ENCODE measurements at places on chromosomes 11 and 22.

DNA sequence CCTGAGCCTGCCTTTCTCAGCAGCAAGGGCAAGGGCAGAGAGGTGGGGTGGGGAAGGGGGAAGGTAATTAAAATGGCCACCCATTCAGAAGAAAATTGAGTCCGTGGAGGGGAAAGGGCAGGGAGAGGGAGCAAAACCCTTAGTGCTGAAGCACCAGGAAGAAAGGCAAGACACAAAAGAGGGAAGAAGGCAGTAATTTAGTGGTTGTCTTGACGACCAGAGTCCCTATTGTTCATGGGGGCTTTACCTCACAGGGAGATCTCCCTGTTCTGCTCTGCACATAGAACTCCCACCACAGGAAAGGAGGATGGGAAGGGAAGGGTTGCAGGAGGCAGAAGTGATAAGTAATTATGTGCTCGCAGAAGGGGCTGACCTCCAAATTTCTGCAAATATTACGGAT is 23.4 kb downstream of the SNX19 start:
- no peak for DNase-seq

DNA sequence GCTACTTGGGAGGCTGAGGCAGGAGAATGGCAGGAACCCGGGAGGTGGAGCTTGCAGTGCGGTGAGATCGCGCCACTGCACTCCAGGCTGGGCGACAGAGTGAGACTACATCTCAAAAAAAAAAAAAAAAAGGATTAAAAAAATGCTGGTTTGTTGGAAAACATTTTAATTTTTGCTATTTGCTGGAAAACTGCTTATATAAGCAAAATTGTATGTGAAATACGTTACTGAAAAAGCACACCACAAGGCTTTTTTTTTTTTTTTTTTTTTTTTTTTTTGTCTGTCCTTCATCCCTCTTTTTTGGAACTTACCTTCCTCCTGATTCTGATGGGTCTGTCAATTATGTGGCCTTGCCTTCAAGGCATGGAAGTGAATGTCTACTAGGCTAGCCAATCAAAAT is 40.8 kb downstream of the DCDC1 start:
- DNase-seq: no peak

- DNase-seq: no peak
Observed at GRCh38 chr11:70242885-70243284, 27.6 kb upstream of the PPFIA1 start.

DNA sequence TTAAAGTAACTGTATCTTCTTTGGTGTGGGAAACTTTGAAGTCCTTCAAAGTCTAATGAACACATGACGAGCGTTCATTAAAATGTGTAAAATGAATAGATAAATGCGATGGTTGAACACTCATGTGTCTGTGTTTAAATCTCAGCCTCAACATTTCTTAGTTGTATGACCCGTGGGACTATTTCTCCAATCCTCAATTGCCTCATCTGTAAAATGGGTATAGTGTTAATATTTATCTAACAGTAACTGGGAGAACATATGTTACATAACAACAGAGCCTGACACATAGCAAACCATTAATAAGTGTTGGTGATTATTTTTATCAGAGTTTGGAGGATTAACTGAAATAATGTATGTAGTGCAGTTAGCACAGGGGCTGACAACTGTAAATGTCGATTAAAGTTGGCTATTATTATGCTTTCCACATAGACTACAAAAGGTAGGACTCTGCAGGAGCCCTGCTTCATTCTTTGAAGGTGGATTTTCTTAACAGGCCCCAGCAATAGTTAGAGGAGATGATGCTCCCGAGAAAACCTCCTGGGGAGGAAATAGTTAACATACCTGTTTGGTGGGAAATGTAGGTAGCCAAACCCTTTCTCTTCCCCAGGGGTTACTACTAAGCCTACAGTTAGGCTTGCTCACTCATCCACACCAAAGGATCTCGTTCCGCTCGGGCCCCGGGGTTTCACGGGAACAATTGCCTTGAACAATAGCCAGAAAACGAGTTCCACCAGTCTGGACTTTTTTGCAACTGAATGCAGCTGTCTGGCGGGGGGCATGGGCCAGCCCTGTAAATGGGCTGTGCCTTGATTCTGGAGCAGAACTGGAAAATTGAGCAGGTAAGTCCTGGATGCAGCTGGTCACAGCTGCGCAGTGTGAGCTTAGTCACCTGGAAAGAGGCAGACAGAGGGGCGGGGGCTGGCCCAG is 133.4 kb downstream of the DBX1 start:
- DNase-seq: no peak

DNA sequence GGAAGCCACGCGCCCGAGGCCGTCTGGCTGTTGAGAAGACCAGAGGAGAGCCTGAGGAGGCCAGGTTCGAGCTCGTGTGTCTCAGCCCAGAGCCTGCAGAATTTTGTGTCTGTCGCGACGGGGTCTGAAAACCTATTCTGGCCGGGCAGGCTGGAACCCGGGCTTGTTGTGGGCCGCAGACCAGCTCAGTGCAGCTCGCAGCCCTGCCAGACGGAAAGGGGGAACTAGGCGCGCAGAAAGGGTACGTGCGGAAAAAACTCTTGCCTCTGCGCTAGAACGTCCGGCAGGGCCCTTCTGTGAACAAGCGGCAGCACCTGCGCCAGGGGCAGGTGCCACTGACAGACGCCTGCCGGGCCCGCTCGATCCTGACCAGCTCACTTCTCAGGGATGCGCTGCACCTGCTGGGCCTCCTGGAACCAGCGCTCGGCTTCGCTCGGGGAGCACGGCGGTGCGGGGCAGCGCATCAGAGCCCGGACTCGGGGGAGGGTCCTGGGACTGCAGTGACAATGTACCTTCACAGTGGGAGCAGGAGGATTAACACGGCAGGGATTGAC is 409.3 kb downstream of the BRD1 start:
- no peak for DNase-seq

DNA sequence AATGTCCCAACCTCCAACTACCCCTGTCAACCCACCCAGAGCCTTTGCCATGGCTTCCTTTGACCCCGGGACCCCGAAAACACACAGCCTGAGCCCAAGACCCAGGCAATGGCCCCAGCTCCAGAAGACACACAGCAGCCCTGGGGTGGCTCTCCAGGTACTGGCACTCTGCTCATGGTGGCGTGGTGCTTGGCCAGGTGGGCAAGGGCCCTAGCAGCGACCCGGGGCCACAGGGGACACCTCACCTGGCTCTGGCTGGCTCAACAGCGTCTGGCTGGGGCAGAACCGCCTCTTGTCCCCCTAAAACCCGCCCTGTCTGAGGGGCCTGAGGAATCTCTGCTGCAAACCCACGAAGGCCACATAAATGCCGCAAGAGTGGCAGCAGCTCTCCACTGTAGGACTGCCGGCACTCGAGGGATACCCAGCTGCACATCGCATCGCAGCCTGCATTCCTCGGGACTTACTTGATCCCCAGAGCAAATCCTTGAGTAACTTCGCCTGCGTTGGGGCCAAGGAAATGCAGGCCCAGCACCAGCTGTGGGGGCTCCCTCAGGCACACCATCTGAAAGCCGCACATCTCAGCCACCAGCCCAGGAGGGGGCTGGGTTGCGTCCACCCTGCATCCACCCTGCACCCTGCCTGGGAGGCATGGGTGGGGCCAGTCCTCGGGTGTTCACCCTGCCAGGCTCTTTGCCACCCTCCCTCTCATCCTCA is 23.1 kb upstream of the GNB1L start:
- DNase-seq: peak; percentile 28

DNA sequence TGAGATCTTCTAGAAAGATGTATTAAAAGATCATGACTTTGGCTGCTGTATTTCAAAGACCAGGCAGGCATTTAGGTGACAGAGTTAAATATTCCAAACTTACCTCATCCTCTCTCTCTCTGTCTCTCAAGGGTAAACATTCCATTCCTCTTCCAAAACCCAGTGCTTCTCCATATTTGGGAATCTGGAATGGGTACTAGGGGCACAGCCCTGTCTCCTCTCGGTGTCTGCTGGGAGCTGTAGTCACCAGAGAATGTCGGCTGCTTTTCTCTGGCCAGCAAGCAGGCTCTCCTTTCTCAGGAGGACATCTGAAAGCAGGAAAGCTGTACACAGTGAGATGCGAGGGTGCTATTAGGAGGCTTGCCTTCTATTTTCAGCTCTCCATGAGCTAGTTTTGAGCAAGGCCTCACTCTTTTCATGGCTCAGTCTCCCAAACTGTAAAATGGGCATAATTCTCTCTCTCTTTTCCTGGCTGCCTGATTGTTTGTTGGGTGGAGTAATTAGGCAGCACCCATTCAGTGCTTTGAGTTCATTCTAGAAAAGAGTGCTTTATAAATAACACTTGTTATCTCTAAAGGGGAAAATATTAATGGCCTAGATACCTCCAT is 9.3 kb upstream of the PEX26 start:
- no peak for DNase-seq

DNA sequence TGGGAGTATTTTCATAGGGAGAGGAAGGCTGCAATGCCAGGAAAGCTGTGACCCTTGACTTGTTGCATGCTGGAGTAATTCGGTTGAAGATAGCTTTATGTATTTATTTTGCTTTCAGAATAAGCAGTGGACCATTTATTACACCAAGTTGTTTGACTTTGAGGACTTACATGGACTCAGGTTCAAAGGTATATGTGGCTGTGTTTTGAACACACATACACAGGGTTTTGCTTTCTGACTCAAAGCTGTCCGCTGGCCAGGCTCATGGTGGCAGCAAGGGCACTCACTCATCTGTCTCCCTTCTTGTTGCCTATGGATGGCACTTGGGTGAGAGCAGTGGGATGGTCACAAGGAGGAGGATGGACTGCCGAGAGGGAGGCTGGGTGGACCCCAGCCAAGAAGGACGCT is 6.5 kb downstream of the TIMP3 start:
- no peak for DNase-seq

DNA sequence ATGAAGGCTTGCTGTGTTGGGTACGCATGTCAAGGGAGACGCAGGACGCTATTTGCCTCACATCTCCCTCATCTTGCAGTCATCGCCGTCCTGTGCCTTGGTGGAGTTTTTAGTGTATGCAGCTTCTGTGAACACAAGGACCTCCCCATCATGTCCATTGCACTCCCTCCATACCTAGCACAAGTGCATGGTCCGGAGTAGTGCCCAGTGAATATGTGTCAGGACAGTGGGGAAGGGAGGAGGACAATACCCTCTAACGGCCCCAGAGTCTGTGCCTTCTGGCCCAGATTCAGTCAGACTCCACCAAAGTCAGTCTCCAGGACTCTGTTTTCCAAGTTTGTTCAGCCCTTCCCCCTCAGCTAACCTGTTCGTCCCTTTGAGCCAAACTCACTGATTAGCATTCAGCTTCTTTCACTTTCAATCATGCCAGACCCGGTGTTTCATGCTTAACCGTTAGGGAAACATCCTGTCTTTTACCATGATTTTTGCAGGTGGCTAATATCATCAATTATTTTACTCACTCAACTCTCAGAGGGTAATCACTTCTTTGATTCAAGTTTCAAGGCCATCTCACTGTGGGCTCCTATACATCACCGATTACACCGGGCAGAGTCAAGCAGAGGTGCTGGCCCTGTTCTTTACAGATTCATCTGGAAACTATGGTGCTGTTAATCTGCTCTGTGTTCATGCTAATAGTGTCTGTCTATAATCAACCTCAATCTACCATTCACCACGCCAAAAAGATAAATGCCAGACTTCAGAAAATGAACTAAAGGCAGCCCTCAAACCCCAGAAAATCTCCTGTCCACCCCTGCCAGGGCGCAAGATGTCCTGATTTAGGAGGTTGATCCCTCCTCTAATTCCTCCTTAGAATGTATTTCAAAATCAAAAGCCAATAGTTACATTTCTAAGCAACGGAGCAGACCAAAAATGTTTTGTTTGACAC is 156.5 kb downstream of the RRAS2 start:
- no peak for DNase-seq

GRCh38 chr11:44004452-44005062 is 43.2 kb upstream of the ACCSL start:
- DNase-seq: no peak

GRCh38 chr11:112722876-112723275 is 238.3 kb upstream of the NCAM1 start:
- no peak for DNase-seq

DNA sequence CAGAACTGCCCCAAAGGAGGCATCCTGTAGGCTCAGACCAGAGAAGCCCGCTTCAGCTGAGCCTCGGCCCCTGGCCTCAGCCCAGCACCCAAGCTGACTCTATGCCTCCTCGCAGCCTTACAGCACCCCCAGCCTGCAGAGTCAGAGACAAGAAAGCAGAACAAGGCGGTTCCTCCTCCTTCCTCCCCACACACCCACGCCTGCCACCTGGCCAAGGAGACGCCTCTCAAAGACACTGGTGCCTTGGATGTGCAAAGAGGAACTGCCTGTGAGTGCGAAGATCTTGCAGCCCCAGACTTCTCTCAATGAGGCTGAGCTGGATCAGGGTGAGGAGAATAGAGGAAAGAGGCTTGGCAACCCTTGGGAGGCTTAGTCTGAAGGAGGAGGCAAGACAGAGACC is 60.2 kb downstream of the PDE2A start:
- no peak for DNase-seq

- no peak for DNase-seq
Observed at GRCh38 chr11:40732132-40732531, 727.3 kb downstream of the LRRC4C start.

DNA sequence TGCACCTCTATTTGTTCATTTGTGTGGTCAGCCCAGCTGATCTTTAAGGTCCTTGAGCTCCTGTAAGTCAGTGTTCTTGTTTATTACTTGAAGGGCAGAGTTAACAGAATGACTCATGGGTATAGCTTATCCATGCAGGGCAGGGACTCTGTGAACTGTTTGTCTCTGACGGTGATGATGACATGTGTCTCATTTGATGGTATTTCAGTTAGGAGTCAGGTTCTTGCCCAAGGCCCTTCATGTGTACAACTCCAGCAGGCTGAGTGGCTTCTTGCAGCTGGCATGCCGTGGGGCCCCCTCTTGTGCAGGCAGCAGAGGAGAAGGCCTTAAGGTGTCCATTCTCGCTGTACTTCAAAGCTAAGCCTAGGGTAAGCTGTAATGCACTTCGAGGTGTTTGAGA is 165.1 kb downstream of the DBX1 start:
- DNase-seq: no peak

- no peak for DNase-seq
Observed at GRCh38 chr11:18749681-18750319, 23.8 kb upstream of the IGSF22 start.

- DNase-seq: no peak
Observed at GRCh38 chr11:34086554-34087283, 18.7 kb upstream of the NAT10 start.

DNA sequence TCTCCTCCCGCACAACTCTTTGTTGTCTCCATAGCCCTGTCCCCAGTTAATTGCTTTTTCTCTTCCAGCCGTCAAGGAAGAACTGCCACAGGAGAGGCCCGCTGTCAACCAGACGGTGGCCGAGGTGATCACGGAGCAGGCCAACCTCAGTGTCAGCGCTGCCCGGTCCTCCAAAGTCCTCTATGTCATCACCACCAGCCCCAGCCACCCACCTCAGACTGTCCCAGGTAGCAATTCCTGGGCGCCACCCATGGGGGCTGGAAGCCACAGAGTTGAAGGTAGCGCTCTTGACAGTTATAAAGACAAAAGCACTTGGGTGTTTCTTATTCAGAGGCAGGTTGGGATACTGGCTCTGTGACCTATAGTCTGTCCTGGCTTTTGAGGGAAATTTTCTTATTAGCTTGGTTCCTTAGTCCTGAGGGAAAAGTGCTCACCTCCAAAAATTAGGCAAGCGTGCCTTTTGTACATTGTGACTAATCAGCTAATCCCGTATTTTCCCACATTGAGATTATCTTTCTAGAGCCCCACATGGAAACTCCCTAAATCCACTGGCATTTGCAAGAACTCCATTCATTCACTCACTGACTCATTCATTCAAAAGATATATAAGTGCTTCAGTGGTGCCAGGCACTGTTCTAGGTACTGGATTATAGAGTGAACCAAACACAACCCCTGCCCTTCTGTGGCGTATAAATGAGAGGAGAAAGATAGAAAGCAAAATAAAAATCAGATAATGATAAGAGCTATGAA is 65.9 kb downstream of the KREMEN1 start:
- no peak for DNase-seq

GRCh38 chr22:48568736-48569330 is 1258.8 kb downstream of the BRD1 start:
- DNase-seq: no peak

Measured in activated CD4-positive, CD25-positive, alpha-beta regulatory T cell treated with anti-CD3 and anti-CD28 coated beads, Interleukin-2, amount 50 U/mL, for 72 hours (primary cell).